ENCODE measurements at places on chromosomes 16 and 17.

- no peak for DNase-seq
These were observed 9.6 kb downstream of the HIC1 start for GRCh38 chr17:2064520-2064971.

- DNase-seq: no peak
These were observed 1.0 kb downstream of the LITAF start for GRCh38 chr16:11585460-11586377.

- DNase-seq: no peak
These were observed 515.0 kb downstream of the TMEM114 start for GRCh38 chr16:8075271-8075670.

DNA sequence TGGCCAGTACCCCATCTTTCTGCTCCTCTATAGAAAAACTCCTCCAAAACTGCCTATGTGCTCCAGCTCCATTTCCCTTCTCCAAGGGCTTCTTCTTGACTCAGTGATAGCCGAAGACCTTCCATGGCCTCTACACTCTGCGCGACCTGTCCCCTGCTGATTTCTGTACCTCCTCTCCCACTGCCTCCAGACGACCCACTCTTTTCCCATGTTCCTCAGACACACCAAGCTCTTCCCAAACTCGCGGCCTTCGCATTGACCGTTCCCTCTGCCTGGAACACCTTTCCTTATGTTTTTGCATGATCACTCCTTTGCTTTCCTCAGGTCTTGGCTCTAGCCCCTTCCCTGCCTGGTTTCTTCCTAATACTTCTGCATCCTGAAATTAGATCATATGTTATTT is 255.6 kb upstream of the SDK2 start:
- no peak for DNase-seq

DNA sequence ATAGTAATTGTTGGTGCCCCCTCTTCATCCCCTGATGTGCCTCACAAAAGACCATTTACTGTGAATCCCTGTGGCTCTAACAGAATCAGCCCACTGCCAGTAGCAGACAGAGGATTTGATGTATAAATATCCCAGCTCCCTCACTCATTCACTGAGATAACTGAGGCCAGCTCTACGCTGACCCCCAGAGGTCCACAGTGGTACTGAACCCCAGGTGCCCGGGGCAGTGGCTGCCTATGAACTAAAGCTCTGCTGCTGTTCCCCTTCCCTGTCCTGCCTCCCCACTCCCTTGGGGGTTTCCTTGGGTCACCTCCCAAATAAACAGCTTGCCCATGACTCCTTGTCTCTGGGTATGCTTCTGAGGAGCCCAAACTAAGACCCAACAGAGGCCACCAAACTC is 295.8 kb downstream of the FOXL1 start:
- DNase-seq: no peak

GRCh38 chr16:80440667-80441066 is 100.1 kb upstream of the DYNLRB2 start:
- DNase-seq: no peak

- DNase-seq: no peak
These were observed 87.8 kb downstream of the WNT3 start for GRCh38 chr17:46730679-46731078.

Data from activated CD4-positive, alpha-beta T cell treated with anti-CD3 and anti-CD28 coated beads, Interleukin-2, amount 50 U/mL, for 4 hours (primary cell).